Stimulated activated CD8-positive, alpha-beta memory T cell treated with anti-CD3 and anti-CD28 coated beads, Interleukin-4, amount 100 ng/mL, for 48 hours (primary cell): ENCODE measurements at places on chromosomes 1 and 21.
A peak's percentile ranks its signal among the peaks of the same experiment; 100 is the strongest.

GRCh38 chr1:160400223-160400645 is at the start of gene VANGL2:
Gene VANGL2 (plus strand): TSS chr1:160400564. CDS start chr1:160415838, 15,274 bp downstream.
- DNase-seq: peak; percentile 73

GRCh38 chr1:116915086-116915661 is 5.5 kb downstream of the PTGFRN start:
- no peak for DNase-seq

DNA sequence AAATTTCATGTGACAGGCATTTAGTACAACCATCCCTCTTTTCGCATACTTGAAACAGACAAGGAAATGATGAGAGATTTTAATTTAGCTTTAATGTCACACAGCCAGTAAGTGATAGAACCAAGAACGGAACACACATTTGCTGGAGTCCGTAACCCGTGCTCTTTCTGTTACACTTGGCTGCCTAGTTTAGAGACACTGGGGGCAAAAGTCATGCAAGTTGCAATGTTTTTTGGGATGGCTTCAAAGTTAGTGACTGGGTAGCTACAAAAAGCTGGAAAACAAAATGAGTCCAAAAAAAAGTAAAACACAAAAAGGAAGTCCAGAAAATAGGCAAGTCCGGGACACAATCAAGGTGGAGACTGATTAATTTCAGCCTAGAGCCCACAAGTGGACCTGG is 5.9 kb downstream of the NID1 start:
- no peak for DNase-seq

- DNase-seq: peak; percentile 24
Observed at GRCh38 chr1:215710036-215710898, 143.2 kb downstream of the KCTD3 start.

DNA sequence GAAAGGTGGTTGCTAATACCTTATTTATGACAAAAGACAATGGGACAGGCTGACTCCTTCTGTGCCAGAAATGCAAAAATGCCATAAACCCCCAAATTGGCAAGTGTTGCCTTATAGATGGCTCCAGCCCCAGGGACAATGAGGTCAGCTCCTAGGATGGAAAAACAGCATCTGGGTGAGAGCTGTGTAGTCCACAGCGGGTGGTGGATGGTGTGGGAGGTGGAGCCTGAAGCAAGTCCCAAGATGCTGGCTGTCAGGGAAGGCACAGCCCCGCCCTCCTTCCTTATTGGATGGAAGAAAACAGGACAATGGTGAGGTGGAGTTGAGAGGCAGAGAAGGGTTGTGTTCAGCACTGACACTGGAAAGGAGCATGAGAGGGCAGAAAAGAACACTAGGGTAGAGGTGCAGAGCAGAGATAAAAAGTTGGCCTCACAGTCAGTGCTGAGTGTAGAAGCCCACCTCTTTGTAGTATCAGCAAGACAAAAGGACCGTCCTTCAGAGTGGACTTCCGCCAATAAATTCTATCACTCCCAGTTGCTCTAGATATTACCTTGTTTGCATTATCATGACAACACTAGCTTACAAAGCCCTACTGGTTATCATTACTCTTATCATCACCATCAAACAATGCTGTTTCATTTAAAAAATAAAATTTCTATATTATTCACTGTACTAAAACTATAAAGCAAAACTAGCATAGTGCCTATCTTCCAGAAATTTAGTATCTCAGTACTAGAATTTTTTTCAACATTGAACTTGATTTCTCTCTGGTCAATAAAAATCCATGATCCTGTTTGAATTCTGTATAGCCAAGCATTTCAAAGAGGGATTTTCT is 3.7 kb upstream of the SDE2 start:
- peak; percentile 52 for DNase-seq

- DNase-seq: no peak
Observed at GRCh38 chr1:89286549-89287180, 14.0 kb upstream of the GBP5 start.

GRCh38 chr1:169484683-169485430 is 887 bp downstream of the SLC19A2 start:
- DNase-seq: peak; percentile 63

GRCh38 chr1:106879538-106879937 is 176.9 kb upstream of the PRMT6 start:
- DNase-seq: no peak

GRCh38 chr1:106360252-106360651 is 696.2 kb upstream of the PRMT6 start:
- DNase-seq: no peak

DNA sequence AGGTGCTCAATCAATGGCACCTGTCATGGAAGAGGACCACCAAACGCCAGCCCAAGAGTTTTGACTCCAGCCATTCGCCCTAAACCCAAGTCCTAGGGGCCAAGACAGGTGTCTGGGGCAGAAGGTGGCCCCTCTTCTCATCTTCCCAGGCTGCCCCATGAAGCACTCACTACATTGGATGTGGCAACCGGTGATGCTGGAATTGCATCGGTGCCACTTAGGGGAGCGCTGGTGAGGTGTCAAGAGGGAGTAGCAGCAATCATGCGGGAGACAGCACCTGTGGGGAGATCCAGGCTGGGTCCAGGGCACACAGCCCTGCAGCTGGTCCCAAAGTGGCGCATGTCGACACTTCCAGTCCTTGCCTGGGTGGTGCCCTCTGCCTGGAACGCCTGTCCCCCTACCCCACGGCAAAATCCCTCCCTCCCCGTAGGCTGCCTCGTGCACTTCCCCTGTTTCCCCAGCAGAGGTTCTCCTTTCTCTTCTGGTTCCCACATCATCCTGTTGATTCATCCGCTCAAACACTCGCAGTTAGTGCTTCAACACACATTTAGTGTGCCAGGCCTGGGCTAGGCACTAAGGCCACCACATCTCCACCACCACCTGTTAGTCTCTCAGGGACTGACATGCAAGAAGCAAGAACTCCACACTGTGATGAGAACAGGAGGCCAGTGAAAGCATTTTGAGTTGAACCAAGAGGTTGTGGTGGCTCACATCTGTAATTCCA is 18.5 kb downstream of the PLA2G2D start:
- peak; percentile 46 for DNase-seq

DNA sequence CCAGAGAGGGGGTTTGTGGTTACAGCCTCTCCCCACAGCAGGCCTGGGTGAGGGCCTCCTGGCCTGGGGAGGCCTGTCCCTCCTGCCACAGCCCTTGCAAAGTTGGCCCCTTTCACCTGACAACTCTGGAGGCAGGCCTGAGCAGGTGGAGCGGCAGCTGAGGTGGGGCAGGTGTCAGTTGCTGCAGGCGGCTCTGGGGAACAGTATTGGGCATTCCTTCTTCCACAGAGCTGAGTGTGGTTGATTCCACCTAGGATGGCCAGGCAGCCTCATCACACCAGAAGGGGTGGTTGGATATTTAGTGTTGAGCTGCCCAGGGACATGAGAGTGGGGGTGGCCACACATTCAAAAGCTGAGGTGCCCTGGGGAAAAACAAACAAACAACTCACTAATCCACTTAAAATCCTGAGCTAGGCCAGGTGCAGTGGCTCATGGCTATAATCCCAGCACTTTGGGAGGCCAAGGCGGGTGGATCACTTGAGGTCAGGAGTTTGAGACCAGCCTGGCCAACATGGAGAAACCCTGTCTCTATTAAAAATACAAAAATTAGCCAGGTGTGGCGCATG is 31.1 kb downstream of the PIGP start:
- DNase-seq: no peak

DNA sequence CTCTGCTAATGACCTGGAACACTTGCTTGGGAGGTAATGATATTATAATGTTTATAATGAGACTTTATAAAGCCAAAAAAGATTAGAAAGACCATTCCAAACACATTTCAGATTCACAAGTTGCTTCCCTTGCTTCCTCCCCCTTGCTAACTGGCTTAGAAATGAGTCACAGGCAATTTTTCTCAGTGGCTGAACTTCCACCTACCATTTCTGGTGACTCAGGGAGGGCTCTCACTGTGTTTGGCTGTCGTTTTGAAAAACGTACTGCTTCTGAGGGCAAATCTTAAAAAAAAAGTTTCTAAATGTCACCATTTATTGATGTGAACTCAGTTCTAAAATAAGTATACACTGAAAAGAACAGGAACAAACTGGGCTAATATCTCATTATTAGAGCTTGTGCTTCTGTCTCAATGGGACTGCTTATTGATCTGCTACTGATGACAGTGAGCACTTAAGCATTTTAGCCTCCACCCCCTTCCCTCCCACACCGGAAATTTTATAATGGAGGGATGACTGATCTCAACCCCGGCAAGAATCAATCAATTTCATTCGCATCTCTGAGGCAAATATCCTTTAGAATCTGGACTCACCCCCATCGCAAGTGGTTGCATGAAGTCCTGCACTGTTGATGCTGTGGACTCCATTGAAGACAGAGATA is 278.3 kb downstream of the KCTD3 start:
- no peak for DNase-seq

DNA sequence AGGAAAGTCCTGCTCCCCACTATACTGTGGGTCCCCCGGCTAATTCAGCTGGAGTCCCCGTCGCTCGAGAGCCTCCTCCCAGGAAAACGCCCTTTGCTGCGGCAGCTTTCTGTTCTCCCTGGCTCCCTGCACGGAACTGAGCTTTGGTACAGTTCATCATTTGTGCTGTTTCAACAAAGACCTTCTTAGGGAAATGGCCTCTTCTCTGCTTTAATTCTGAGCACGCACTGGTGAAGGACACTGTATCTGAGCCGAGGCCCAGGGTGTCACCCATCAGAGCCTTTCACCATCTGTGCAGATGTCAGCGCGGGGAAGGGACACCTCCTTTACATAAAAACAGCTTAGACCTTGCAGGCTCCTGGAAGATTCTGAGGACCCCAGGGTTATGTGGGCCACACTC is 13.5 kb upstream of the PEX10 start:
- no peak for DNase-seq

GRCh38 chr1:10960411-10961299 is 51.8 kb upstream of the TARDBP start:
- peak; percentile 94 for DNase-seq

DNA sequence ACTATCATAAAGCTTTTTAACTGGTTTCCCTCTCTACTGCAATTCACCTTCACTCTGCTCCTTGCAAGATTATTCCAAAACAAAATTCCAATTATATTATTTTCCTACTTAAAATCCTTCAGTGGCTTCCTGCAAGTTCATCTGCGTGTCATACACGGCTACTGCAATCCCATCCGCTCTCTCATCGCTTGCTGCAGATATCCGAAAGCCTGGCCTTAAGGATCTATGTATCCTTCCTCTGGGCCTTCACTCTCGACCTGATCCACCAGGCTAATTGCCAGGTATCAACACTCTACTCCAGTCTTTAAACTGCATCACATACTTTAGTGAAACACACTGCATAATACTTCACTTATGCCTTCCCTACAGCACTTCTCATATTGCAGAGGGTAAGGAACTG is 44.0 kb downstream of the VAV3 start:
- DNase-seq: no peak

DNA sequence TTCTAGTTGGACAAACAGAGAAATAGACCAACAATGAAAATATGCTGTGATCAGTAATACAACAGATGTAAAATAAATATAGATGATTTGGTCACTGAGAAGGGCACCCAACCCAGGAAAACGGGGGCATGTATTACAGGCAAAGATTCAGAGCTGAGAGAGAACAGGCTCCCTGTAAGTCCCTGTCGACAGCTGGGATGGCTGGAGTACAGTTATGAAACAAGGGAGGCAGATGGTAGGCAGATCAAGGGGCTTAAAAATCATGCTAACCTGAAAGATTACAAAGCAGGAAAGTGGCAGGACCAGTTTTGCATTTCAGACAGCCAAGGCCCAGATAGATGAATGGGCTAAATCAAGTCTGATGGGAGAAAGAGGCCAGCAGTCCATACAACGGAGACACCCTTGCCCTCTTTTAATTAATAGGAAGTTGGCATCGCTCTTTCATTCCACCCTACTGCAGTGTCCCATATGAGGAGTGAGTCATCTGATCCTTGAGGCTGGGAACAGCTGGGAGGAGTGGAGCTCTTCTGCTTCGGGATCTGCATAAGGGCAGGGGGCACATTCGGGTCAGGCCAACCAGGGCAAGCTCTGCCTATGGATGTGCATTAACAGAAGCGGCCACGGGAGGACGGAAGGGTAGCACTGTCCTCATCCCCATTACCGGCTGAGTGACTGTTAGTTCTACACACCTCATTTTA is 171.1 kb downstream of the DAB1 start:
- no peak for DNase-seq

DNA sequence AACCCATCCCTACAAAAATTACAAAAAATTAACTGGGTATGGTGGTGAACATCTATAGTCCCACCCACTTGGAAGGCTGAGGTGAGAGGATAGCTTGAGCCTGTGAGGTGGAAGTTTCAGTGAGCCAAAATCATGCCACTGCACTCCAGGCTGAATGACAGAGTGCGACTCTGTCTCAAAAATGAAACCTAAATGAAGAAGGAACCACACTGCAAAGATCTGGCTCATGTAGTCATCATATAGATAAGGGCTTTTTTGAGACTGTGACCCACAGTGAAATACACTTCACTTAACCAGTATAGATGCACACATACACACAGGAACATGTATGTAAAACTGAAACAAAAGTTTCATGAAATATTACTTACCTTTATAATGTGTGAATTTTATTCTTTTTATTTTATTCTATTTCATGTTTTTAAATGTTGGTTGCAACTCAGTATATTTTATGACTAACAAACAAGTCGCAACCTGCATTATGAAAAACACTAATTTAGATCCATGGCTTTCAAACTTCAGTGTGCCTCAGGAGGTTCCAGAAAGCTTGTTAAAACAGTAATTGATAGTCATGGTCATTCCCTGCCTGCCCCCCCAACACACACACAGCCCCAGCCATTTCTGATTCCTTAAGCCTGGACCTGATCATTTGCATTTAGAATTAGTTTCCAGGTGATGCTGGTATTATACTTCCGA is 189.5 kb downstream of the PATJ start:
- DNase-seq: no peak

DNA sequence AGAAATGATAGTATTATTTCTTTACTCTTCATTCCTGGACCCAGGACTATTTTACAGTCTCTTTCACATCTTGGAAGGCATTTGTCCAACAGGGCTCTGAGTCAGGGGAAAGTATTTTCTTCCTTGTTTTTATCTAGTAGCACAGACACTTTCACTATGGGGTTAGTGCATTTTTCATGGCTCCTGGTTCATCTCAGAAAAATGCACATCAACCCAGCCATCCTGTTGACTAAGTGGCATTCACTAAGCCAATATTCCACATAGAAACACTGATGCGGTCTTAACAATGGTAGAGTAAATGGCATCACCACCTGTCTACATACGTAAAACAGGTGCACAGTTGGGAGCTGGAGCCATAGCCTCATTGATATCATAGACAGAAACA is 87.4 kb upstream of the C1orf21 start:
- no peak for DNase-seq

GRCh38 chr1:21741206-21741605 is 41.7 kb downstream of the USP48 start:
- no peak for DNase-seq

- no peak for DNase-seq
Observed at GRCh38 chr1:11495579-11495978, 16.6 kb downstream of the DISP3 start.
